OCI-M1 (cell line): ENCODE measurements at places on chromosomes 2 and 18.

- DNase-seq: no peak
These were observed 25.8 kb downstream of the IMPA2 start for GRCh38 chr18:12007063-12007462.

DNA sequence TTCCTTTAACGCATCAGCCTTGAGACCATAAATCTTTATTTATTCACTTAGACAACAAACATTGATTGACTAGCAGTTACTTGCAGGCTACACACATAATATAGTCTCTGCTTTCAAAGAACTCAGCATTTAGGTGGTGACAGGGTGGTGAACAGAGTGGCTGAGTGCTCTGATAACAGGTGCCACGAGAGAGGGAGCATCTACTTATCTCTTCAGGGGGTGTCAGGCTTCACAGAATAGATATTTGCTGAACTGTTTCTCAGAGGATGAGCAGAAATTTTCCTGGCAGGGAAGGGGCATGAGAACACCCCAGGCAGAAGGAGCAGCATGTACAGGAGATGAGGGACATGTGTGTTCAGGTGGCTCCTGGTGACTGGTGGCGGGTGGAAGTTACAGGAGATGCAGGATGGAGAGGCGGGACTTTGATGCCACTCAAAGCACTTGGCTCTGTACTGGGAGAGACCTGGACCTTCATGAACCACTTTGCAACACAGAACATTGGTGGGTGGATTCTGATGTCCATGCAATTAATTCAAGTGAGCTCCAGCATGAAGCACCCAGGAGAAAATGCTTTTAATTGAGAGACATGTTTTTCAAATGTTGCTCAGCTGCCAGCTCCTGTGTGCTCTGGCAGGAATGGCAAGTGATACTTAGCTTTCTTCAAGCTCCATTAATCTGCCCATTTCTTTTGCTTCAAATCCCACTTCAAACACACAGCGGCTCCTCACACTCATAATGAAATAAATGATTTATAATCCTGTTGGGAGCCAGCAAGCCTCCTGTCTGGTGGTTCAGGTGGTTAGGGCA, 248.9 kb downstream of the MYCN start:
- no peak for DNase-seq

DNA sequence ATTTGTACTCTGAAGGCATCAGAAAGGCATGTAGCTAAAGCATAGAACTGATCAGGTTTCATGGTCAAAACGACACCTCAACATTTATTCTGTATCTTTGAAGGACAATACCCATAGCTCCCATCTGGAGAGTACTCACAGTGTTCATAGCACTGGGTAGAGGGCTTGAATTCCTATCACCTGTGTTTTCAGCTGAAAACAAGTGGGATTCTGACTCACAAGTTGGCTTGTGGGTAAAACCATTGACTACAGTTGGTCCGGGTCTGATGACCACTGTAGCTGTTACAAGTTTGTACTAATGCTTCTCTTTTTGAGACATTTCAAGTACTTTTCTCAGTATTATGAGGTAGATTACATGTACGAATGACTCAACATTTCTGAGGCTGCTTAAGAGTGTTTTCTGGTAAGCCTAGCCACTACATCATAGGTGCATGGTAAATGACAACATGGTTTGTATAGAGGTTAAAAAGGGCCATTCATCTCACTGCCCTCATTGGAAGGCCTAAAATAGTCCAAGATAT, 68.6 kb upstream of the PELI1 start:
- DNase-seq: peak; percentile 82

GRCh38 chr2:107548216-107548615, 278.5 kb upstream of the RGPD4 start:
- DNase-seq: no peak

DNA sequence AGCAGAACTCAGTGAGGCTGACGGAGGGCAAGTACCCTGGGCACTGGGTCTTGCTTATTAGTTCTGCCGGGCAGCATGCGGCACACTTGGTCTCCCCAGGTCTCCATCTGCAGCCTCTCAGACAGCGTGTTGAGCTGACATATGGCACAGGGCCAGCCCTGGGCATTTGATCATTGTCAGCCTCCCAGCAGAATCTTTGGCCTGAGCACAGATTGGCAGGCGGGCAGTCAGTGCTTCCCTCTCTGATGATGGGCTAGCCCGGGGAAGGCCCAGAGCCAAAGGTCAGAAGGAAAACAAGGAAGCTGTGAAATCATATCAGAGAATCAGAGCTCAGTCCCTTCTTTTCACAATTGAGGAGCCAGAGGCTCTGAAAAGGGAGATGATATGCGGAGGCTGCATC, 150.1 kb upstream of the LRRTM1 start:
- no peak for DNase-seq

DNA sequence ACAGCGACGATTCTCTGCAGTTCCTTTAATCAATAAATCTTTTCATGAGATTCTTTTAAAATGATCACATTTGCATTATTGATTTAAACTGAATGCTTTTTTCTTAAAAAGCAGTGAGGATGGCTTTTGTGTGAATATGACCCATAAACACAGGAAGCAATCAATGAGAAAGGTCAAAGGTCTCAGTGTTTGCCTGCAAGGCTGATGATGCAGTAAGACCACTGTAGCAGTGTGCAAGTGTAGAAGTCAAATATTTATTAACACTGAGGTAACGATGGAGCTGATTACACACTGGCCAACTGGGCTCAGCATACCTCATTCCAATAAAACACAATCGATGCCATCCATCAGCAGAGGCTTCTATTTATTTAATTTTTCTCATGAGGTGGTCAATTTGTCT, 633.5 kb downstream of the DCDC2C start:
- no peak for DNase-seq

GRCh38 chr2:6757215-6757614, 108.5 kb downstream of the CMPK2 start:
- DNase-seq: no peak

DNA sequence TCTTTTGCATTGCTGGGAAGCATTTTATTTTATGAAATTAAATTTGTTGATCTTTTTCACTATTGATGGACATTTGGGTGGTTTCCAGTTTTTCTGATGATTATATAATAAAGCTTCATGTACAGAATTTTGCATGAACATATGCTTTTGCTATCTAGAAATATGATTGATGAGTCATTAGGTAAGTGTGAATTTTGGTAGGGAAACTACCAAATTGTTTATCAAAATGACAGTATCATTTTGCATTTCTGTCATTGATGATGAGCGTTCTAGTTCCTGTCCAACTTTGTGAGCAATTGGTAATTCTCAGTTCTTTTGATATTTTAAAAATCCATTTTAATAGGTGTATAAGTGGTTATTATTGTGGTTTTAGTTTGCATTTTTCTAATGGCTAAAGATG, 67.7 kb downstream of the TAF4B start:
- DNase-seq: no peak

GRCh38 chr2:11286323-11286722, 58.1 kb downstream of the ROCK2 start:
- DNase-seq: no peak

DNA sequence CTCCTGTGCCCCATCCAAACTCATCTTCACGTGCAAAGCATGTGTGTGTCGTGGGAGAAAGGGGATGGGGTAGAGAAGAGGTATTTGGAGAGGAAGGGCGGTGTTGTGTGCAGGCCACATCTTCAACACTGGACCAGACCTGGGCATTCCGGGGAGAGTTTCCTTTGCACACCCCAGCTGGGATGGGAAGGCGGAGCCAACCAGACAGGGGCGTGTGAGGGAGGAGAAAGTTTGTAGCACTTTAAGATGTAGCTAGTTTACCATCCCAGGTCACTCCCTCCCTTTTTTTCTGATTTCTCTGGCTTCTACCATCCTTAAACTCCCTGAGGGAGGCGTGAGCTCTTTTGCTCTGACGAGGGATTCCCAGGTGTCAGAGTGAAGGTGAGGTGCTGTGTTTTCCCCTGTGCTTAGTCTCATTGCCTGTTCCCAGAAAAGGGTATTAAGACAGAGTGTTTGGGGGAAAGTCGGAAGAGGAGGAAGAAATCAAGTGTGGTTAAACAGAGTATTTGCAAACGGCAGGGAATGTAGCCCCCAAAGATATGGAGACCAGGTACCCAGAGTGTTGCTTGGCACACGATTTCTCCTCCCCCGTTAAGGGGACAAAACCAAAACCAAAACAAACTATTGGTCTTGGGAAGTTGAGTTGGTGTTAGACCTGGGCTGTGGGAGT, 1.6 kb downstream of the SETBP1 start:
- DNase-seq: no peak
